ENCODE measurements at places on chromosomes 5 and 9. TPM values are rescaled to one million over a fixed set of nuclear protein-coding genes. Genes with fewer than 3 reads are reported as not detected.

DNA sequence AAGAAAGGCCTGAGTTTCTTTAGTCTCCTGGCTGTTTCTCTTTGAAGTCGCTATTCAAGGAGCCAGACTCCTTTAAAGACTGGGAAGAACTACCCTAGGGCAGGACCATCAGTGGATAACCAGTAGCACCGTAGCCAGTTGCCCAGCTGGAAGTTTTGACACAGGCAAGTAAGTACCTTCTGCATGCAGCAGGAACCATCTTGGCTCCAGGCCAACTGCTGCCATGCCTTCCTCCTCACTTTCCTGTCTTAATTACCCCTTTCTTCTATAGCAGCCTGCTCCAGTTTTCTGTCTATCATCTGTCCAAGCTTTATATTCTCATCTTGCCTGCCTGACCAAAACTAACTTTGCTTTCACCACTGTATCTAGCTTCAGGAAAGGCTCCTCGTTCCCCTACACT, 149.7 kb upstream of the SV2C start:
- no peak for DNase-seq

LTC4S gene
- polyA plus RNA-seq = 0.40 TPM

OR1J2 gene
- not detected for polyA plus RNA-seq

GRCh38 chr5:95704150-95704549, 21.4 kb upstream of the SPATA9 start:
- DNase-seq = no peak

DNA sequence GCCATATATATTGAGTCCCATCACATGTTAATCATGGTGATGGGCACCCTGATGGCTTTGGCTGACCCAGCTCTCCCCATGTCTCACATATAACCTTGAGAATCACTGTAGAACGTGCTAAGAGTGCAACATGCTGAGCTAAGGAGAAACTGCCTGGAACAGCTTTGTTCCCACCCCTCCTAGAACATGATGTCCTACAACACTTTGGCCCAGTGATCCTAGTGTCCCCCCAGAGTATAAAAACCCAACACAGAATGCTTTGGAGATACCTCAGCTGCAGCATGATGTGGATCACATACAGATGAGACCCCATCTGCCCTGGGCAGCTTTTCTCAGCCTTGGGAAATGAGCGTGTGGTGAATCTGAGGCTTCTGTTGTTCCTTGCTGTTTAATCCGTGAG, 343.5 kb downstream of the NFIB start:
- no peak for DNase-seq

PKD2L2 gene
- not detected for polyA plus RNA-seq

DNA sequence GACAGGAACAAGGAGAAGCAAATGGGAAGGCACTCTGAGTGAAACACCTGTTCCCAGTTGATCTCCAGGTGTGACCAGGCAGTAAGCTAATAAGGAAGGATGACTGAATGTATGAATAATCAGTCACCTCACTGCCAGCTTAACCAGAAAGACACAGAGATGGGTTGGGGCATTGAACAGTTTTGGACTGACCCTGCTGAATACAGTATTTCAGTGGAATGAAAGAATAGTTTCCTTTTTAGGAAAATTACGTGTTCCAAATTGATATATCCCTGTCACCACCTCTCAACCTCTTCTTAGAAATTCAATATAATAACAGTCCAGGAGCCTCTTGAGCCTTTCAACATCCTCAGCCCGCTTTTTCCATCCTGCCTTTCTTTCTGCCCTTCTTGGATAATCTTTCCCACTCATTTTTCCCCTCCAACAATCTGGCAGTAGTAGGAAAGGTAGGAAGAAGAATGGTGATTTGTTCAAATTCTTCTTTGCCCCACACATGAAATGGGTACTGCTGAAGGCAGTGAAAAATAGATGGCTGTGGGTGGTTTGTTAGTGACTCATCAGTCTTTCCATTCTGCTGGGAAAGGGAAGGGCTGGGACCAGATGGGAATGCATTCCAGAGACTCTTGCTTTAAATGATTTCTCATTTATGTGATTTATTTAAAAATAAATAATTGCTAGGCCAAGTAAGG, 117.9 kb downstream of the ZSWIM6 start:
- DNase-seq = peak; percentile 70

- peak; percentile 69 for DNase-seq
Measured at GRCh38 chr9:5628530-5629311, at the start of gene RIC1. Gene RIC1, plus strand, starts transcription at chr9:5629107. Its CDS starts 203 bp downstream, at chr9:5629310.

GRCh38 chr5:133715616-133716015, 103.3 kb upstream of the FSTL4 start:
- DNase-seq = no peak

DNA sequence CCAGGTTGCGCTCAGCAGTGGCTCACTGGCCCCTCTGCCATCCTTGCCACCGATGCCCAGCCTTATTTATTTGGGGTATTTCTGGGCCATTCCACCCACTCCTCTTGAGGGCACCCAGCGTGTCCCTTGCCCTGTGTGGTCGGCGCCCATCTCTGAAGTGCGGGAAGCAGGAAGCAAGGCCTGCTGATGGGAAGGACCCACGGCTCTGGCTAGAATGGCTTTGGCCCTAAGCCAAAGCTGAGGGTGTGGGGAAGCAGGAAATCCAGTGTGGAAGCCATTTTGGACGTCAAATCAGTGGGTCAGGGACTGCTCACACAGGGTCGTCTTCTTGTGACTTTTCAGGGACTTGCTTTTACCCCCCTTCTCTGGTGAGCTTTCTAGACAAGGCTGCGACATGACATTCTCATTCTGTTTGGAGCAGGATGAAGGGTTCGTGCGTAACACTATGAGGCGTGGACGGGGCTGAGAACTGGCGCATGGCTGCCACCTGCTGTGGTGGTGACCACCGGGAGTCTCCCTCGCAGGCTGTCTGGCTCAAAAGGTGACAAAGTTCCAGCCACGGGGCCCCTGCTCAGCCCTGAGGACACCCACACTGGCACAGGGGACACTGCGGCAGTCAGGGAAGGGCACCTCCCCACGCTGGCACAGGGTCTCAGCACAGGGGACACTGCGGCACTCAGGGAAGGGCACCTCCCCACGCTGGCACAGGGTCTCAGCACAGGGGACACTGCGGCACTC, 50.7 kb upstream of the NKD2 start:
- no peak for DNase-seq

- no peak for DNase-seq
Measured at GRCh38 chr9:36575411-36575882, 2.8 kb downstream of the MELK start.

DAPK1 gene
- 0.12 TPM for polyA plus RNA-seq

INSL6 gene
- not detected for polyA plus RNA-seq

GRCh38 chr5:128111818-128112448, 28.4 kb downstream of the SLC12A2 start:
- peak; percentile 10 for DNase-seq

SPINK4 gene
- polyA plus RNA-seq = not detected

DNA sequence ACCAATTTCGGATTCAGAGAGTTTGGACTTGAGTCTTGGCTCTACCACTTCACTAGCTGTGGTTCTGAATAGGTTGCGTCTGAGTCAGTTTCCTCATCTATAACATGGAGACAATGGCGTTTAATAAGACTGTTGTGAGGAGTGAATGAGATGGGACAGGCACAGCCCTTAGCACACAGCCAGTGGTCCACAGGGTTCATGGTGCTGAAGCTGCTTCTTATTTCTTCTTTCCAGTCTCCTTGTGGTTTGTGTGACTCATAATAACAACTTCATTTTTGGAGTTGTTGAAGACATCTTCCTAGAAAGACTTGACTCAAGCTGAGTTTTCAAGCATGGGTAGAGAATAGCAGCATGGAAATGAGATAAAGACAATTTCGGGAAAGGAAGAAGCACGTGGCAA, 172.6 kb upstream of the PPP2R2B start:
- DNase-seq = no peak

- DNase-seq = no peak
Measured at GRCh38 chr9:113513536-113513935, 50.0 kb downstream of the RGS3 start.

DNA sequence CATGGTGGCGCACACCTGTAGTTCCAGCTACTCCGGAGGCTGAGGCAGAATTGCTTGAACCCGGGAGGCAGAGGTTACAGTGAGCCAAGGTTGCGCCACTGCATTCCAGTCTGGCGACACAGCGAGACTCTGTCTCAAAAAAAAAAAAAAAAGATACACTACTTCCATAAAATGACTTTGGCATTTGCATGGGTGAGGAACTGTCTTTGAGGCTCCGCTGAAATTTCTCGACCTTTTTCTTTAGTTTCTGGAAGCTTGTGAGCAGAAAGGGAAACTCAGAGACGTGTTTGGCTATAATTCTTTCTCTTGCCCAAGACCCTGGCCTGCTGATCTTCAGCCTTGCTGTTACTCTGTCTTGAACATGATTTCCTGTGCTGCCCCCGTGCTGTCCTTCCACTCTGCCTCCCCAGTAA, 37.3 kb downstream of the SPIN1 start:
- no peak for DNase-seq

DNA sequence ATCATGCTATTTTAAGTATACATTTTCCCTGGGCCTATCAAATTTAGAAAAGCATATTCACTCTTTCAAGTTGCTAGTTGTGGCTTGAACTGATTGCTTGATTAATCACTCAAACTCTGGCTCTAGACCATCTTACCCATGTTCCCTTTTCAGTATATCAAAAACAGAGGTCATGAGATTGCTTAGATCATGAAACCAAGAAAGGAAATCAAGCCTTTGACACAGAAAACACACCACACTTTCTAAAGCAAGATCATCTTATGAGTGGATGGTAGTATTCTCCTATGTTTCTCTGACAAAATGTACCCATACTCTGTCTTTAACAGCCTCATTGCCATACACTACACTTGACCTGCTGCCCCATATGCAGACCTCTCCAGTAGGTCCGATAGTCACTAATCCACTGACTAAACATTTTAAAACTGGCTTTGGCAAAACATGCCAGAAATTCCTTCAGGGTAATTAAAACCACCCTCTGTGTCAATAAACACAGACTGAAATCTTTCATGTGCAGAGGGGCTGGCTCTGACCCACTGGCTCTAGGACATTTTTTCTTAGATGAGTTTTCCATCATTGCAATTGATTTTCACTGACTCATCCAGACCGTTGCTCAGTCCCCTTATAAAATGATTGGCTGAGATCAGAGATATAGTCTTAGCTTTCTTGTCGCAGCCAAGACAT, 18.2 kb downstream of the PPP2R2B start:
- no peak for DNase-seq

MOB3B gene
- polyA plus RNA-seq = 0.32 TPM

- no peak for DNase-seq
Measured at GRCh38 chr9:137025517-137025966, 2.5 kb downstream of the ABCA2 start.

ITK gene
- polyA plus RNA-seq = not detected

DNA sequence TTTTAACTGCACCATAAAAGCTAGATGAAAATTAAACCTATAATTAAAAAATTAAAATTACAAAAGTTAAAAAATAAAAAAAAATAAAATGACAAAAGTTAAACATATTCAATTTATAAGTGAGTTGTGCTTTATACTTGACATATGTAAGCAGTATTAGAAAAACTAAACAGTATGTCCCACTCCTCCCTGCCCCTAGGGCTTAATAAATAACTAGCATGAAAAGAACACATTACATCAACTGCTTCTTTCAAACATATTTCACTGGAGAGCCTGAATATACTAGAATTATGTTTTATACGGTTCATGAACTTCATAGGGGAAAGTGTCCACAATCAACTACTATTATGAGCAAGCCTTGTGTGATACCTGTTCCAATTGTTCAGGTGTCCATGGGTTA, 47.6 kb downstream of the ECPAS start:
- no peak for DNase-seq

- DNase-seq = no peak
Measured at GRCh38 chr5:92864591-92864990, 716.4 kb downstream of the NR2F1-AS1 start.

DNA sequence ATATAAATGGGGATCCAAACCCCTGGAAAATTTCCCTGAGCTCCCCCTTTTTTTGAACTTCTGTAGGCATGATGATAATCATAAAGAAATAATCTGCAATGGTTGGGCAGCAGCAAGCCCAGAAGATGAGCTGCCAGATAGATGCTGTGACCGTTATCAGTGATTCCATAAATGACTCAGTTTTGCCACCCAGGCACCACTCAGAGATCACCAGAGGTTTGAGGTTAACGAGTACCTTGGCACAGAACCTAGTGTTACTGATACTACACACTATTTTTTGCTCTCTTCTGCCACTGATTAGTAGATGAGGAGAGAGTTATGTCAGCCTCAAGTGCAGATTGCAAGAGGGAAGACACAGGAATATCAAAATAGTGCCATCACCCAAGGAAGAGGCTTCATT, 199.3 kb upstream of the PTGER4 start:
- no peak for DNase-seq

All from AG04450 (cell line).